ENCODE measurements at places on chromosomes 16 and 17. TPM values are rescaled to one million over a fixed set of nuclear protein-coding genes. Genes with fewer than 3 reads are reported as not detected.

GRCh38 chr16:55835581-55835980 is 2.7 kb upstream of the CES1 start:
- no peak for DNase-seq

DNA sequence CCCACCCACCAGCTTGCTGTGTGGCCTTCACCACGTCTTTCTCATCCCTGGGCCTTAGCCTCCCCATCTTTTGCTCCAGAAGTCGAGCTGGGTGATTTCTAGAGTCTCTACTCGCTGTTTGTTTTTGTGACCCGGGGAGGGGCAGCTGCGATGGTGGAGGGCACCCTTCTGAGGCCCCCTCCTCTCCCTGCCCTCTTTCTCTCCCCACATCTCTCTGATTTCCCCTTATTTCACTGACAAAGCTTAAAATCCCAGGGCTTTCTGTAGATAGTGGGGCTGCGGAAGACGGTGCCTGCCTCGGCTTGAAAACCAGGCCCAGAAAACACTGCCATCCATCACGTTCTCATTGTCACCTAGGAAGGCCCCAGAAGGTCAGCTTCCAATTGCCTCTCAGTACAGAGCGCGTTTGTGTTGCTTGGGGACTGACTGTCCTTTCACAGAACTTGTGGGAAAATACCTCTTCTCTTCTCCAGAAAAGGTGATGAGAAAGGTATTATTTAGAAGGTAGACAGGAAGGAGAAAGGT is 95.1 kb downstream of the NTN1 start:
- DNase-seq: no peak

GRCh38 chr17:43951750-43952149 is 2.0 kb downstream of the PYY start:
- DNase-seq: no peak

EFCAB13 gene
- 2.7 TPM for total RNA-seq

GNPTG gene
- 22.7 TPM for total RNA-seq

CUEDC1 gene
- total RNA-seq: 14.7 TPM

RPH3AL gene
- total RNA-seq: 7.5 TPM

Measured in neural progenitor cell (in vitro differentiated cells).